ENCODE measurements at places on chromosomes 1 and 21. TPM values are rescaled to one million over a fixed set of nuclear protein-coding genes. Genes with fewer than 3 reads are reported as not detected.

DNA sequence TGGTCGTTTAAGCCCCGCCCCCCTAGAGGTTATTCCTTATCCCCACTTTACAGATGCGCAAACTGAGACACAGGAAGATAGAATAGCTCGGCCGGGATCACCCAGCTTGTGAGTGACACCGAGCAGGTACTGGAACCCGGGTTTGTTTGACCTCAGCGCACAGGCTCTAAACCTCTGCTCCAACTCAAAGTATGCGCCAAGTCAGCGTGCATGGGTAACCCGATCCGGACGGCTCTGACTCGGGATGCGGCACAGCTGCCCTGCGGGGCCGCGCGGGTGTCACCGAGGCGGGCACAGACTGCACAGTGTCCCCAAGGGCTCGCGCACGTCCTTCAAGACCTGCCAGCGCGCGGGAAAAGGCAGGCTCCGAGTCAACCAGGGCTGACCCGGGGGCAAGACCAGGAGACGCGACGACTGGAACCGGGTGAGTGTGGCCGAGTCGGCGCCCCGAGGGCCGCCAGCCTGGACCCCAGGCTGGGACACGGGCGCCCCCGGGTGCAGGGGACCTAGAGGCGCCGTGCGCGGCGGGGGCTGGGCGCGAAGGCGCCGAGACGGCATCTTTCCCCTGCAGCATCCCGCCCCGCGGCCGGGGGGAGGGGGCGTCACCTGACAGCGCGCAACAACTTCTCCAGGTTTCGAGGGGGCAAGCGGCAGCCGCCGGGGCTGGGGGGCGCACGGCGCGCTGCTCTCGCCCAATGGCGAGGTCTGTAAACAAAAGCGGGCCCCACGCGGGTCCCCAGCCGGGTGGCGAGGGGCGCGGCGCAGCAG, 101.9 kb upstream of the SOD1 start:
- H3K36me3 ChIP-seq = no peaks in the 10 kb centered on the region
- peak; percentile 25 for DNase-seq
- H3K27me3 ChIP-seq = peaks cover 30% of the 10 kb centered on the region
- no peak overlapping the region for H3K27ac ChIP-seq
- H3K4me3 ChIP-seq = peak overlapping the region; percentile 81

OR2T33 gene
- total RNA-seq = not detected

MYOC gene
- not detected for total RNA-seq

DNA sequence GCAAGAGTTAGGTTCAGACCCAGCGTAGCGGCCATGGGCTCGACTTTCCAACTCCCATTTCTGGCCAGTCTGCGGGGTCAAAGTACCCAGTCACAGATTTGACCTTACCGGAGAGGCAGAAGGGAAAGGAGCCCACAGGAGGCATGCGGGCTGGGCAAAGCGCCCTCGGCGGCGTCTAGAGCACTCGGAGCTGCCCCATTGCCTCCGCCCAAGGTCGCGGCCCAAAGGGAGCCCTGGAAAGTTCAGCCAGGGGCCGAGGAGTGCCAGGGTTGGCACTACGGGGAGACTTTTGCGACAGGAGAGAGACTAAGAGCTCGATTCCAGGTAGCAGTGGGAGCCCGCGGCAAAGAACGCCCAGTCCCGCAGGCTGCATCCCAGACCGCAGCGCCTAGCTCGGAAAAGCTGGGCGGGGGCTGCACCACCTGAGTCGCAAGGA, 896 bp downstream of the KANK4 start:
- H3K27ac ChIP-seq = no peak overlapping the region
- H3K36me3 ChIP-seq = no peaks in the 10 kb centered on the region
- DNase-seq = no peak
- H3K27me3 ChIP-seq = peaks cover 35% of the 10 kb centered on the region

RHOU gene
- 0.22 TPM for total RNA-seq

DNA sequence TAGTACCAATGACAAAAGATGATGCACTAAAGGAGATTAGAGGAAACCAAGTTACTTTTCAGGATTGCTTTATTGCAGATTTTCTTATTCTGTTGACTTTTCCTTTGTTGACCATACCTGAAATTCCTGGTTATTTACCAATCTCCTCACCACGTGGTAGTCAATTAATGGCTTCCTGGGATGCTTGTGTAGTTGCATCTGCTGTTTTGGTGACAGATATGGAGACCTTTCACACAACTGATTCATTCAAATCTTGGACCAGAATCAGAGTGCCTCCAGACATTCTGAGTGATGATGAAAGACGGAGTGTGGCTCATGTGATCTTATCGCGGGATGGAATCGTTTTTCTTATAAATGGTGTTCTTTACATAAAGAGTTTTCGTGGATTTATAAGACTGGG, 91.3 kb downstream of the CATSPERE start:
- no peaks in the 10 kb centered on the region for H3K27me3 ChIP-seq
- H3K4me3 ChIP-seq = no peak overlapping the region
- DNase-seq = no peak
- H3K36me3 ChIP-seq = peaks cover 3% of the 10 kb centered on the region

GRCh38 chr1:224082146-224082545, 31.8 kb upstream of the FBXO28 start:
- no peak for DNase-seq
- no peak overlapping the region for H3K27ac ChIP-seq
- H3K27me3 ChIP-seq = peaks cover 13% of the 10 kb centered on the region
- H3K36me3 ChIP-seq = no peaks in the 10 kb centered on the region
- H3K4me1 ChIP-seq = no peaks in the 10 kb centered on the region
- no peak overlapping the region for H3K4me3 ChIP-seq

DNA sequence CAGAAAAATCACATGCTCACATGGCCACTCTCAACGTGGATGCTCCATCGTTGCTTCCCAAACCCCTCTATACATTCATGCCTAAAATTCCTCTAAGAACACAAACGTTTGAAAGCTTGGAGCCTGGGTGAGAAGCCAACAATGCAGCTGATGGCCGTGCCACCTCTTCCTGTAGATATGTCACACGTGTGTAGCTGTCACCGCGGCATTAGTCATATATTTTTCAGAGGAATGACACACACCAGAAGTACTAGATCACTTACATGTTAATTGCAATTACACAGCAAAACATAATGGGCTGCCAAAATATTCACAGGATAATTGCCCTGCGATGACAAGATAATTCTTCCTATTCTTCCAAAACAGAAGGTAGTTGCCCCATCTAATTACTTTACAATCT, 112.7 kb upstream of the BACE2 start:
- H3K4me3 ChIP-seq = no peak overlapping the region
- H3K36me3 ChIP-seq = no peaks in the 10 kb centered on the region
- H3K27me3 ChIP-seq = no peaks in the 10 kb centered on the region
- H3K4me1 ChIP-seq = no peaks in the 10 kb centered on the region

MIXL1 gene
- total RNA-seq = 0.93 TPM

DNA sequence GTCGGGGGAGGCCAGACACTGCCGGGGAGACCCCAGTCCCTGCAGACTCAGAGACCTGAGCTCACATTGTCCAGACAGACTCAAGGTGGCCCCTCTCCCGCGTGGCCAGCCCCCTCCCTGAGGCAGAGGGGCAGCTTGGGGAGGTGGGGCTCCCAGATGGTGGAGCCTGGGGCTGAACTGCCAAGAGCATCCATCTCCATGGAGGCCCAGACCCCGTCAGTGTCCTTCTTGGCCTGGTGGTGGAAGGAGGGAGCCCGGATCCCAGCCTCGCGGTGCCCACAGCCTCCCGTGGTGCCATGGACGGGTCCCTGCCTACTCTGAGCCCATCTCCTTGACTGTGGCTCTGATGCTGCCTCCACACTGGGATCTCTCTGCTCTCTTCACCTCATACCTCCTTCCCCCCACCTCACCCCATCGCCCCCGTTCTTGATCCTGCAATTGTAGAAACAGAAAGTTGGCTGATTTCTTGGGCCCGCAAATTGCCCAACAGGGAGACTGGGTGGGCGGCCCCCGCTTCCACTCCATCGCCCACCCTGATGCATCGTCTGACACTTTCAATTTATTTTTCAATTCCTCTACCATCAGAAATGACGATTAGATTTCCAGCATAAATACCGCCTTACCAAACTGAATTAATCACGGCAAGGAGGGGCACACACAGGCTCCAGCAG, 348.9 kb downstream of the MATN1 start:
- no peak for DNase-seq
- no peak overlapping the region for H3K27ac ChIP-seq

LRRC38 gene
- total RNA-seq = not detected

Measured in activated B cell treated with CpG ODN at 0.5 μM for 24 hours (primary cell).